NCI-H1417 treated with DMSO at 0.1 percent for 48 hours (cell line): ENCODE measurements at places on chromosomes 2 and 18.

GRCh38 chr2:7490672-7491071, 573.5 kb downstream of the RNF144A start:
- no peak for DNase-seq

DNA sequence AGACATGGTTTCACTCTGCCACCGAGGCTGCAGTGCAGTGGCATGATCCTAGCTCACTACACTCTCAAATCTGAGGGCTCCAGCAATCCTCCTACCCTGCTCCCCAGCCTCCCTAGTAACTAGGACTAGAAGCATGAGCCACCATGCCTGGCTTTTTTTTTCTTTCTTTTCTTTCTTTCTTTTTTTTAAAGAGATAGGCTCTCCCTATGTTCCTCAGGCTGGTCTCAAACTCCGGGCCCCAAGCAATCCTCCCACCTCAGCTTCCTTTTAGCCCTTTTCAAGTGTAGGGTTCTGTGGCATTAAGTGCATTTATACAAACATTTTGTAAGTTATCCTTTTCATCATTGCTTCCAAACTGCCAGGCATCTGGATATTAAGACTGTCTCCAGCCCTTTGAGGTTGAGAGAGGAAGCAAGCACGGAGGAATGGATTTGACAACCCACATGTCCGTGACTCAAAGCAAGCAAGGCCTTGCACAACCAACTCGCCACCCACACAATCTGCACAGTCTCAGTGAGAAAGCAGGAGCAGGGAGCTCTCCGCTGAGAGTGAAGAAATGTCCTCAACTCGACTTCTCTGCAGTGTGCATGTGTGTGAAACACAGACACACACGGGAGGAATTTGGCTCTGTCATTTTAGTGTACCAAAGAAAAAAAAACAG, 65.6 kb downstream of the ATP8B1 start:
- DNase-seq: no peak

- no peak for DNase-seq
Measured at GRCh38 chr2:37551783-37552182, 119.7 kb downstream of the CDC42EP3 start.

GRCh38 chr2:94996305-94997100, 29.0 kb upstream of the MAL start:
- DNase-seq: no peak

DNA sequence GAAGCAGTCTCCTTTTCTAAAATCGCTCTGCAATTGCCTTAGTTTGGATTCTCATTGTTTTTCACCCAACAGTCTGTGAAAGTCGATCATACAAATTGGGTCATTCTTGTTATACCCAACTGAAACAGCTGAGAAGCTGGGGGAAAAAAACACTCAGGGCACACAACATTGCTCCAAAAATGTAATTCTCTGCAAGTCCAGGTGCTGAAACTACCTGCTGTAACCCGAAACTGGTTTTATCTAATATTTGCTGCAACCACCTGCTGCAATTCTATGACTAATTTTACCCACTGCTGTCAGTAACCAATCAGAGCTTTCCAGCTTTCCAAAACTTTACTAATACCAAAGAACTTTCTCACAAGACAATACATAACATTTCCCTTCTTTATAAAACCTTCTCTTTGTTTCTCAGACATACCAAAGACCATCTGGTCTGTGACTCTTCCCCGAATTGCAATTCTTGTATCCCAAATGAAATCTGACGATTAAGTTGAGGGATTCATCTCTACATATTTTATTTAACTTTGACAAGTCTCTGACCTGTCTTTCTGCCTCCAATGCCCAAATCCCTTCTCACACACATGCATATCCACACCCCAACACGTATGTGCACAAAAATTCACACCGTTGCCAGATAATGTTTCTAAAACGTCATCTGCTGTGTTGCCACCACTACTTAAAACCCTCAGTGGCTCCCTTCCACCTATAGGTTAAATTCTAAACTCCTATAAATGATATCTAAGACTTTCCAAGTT, 198.3 kb downstream of the PIEZO2 start:
- DNase-seq: no peak

DNA sequence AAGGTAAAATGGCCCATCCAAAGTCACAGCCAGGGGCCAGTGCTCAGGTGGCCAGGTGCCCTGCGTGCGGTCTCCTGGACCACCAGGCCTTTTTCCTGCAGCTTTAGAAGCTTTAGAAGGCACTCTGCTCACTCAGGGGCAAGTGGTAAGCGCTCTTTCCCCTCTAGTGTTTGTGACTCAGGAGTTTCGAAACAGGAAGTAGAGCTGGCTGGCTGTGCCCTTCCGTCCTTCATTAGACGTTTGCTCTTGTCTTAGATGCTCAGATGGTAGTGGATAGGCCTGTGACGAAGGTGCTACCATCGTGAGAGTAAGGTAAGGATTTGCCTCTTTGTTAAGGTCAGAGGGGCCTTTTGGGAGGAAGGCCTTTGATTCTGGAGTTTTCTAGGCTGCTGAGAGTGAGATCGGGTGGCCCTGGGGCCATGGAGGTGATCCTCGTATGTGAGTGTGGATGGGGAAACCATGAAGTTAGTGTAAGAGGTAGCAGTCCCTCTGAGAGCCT, at the start of gene CASP8:
Gene CASP8, plus strand, starts transcription at position 235 of the 499 bp plus-strand sequence. CDS start 5,951 bp downstream, outside the sequence.
- no peak for DNase-seq

DNA sequence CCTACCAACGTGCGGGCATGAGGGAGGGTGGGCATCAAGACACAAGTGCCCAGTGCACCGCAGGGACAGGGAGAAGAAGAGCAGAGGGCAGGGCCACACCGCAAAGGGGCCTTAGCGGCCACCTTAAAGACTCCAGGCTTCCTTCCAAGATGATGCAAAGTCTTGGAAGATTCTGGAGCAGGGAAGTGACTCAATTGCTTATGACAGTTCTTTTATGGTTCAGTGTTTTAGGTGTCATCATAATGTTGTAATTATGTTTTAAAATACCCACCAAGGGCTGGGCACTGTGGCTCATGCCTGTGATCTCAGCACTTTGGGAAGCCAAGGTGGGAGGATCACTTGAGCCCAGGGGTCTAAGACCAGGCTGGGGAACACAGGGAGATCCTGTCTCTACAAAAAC, 44.5 kb upstream of the SEMA4C start:
- DNase-seq: no peak

- no peak for DNase-seq
Measured at GRCh38 chr2:236473691-236474090, 95.9 kb upstream of the ACKR3 start.

DNA sequence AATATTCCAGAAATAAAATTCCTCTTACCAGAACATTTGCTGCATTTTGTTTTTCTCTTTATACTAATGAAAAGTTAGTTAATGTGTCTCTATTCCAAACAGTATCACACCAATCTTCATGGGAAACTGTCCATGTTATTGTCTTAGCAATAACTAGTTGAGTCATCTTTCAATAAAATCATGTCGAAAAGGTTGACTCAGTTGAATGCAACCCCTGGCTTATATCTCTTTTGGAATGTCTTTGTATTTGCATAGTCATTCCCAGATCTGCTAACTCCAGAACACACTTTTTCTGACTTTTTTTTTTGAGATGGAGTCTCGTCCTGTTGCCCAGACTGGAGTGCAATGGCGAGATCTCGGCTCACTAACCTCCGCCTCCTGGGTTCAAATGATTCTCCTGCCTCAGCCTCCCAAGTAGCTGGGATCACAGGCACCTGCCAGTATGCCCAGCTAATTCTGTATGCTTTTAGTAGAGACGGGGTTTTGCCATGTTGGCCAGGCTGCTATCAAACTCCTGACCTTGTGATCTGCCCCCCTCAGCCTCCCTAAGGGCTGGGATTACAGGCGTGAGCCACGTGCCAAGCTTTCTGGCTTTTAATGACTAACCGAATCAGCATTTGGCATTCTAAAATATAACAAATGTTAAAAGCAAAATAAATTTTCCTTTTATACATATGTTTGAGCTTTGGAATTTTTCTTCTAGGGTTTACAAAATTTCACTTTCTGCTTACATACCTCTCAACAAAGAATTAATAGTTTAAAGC, 133.2 kb upstream of the GULP1 start:
- DNase-seq: no peak

GRCh38 chr2:55986700-55987440, 63.3 kb upstream of the EFEMP1 start:
- DNase-seq: no peak

GRCh38 chr2:26503231-26503880, 25.4 kb upstream of the OTOF start:
- no peak for DNase-seq
